ENCODE measurements at places on chromosomes 13 and 19.

DNA sequence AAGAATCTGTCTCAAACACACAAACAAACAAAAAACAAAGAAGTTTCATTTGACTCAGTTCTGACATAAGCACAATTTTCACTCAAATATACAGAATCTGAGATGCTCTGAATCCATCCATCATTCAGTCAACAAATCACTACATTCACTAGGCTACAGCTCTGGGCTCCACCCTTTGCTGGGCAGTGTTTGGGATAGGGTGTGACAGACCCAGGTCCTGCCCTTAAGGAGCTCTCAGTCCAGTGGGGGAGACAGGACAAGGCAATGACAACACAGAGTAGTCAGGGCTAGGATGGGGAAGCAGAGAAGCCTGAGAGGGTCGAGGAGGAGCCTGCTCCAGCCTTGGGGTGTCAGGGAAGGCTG, 45.3 kb downstream of the SPTBN4 start:
- DNase-seq = no peak

DNA sequence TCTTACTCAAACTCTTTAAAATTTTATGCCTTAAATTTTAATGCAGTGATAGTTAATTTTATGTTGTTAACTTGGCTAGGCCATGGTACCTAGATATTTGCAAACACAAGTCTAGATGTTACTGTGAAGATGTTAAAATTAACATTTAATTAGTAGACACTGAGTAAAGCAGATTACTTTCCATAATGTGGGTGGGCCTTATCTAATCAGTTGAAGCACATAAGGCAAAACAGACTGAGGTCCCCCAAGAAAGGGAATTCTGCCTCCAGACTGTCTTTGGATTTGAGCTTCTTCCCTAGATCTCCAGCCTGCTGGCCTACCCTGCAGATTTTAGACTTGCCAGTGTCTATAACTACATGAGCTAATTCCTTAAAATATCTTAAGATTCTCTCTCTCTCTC, 294.0 kb downstream of the ENOX1 start:
- DNase-seq = no peak

- no peak for DNase-seq
These were observed 61.5 kb downstream of the GJA3 start for GRCh38 chr13:20099319-20099718.

DNA sequence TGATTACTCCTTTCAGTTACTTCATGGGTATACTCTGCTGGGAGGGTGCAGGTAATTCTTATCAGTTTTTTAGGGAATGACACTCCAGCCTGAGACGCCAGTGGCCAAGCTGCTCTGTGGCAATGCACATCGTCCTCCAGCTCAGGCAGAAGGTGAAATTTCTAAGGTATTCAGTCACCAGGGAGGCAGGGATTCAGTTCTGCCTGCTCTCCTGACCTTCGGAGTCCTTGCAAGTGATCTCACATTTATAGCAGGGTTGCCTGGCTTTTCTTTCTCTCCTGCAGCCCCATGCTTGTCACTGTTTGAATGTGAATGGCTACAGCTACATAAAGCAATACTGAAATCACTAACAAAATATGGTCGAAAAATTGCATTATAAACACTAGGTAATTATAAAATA, 1447.5 kb downstream of the EFNB2 start:
- DNase-seq = no peak

DNA sequence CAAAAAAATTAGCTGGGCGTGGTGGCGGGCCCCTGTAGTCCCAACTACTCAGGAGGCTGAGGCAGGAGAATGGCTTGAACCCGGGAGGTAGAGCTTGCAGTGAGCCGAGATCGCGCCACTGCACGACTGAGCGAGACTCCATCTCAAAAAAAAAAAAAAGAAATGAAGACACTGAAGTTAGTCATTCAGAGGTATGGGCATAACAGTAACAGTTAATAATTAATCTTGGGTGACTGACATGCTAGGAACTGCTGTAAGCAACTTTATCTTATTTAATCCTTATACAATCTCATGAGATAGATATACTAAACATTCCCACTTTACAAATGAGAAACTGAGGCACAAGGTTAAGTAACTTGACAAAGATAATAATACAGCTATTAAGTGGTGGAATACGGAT, 4.9 kb downstream of the SKA3 start:
- no peak for DNase-seq

GRCh38 chr13:21434588-21434987, 24.5 kb downstream of the ZDHHC20 start:
- no peak for DNase-seq

DNA sequence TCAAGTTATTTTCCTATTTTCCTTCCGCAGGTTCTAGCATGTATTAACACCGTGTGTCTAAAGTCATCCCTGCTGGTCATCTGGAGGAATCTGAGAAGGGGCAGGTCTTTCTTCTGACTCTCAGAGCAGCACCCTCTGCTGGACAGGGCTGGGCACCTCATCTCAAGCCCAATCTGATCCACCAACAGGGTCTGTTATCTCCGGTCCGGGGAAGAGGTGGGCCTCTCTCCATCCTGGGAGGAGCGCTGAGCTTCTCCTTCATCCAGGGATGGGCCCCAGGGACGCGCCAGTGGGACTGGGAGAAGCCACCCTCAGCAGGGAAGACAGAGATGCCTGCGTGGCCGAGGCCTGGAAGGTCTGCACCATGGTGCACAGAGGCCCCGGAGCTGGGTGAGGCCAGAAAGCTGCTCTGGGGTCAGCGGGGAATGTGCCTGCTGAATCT, 26.0 kb upstream of the ZNF331 start:
- peak; percentile 25 for DNase-seq

DNA sequence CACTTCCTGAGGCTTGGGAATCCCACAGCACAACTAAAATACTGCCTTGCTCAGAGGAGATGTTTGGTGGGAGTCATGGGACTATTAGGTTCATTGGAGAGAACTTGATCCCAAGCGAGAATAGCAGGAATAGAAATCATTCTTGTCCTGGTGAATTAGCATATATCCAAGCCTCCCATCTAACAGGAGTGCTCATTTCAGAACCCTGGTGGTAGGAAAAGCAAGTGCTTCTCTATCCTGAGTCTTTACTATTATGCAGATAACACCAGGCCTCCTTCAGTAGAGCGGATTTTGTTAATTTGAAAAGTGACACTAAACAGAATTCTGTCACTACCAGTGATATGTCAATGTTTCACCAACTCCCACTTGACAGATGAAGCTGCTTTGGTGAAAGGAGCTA, 199.5 kb downstream of the ATP8A2 start:
- DNase-seq = no peak

GRCh38 chr19:47047763-47048405, 540 bp downstream of the TMEM160 start:
- peak; percentile 44 for DNase-seq

- DNase-seq = no peak
These were observed 9.3 kb upstream of the GTF3A start for GRCh38 chr13:27415116-27415515.

DNA sequence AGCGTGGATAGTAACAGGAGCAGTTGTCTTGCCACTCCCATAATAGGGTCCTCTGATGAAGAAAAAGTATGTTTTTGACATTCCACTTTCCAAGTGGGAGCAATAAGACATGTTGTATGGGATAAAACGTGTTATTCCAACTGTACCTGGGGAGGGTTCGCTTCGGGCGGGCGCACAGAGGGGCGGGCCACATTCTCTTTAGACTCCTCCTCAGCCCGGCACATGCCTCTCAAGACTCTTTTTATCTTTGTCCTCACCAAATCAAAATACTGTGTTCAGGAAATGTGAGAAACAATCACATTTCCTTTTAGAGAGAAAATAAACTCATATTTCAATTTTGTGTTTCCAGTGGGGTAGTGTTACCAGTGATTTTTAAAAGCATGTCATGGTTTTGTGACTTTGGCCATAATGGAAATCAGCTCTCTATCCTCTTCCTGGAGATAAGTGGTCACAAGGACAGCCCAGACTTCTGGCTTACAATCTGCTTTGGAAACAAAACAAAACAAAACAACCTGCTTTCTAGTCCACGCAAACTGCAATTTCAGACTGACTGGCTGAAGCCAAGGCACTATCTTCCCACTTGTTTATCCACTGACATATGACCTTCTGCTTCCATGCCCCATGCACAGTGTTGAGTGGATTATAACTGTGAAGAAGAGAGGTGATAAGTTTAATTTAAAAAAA, 276.1 kb downstream of the NALCN start:
- no peak for DNase-seq

GRCh38 chr19:2962018-2962670, 15.2 kb upstream of the TLE6 start:
- DNase-seq = peak; percentile 34

GRCh38 chr13:109858319-109858718, 71.9 kb upstream of the IRS2 start:
- no peak for DNase-seq

DNA sequence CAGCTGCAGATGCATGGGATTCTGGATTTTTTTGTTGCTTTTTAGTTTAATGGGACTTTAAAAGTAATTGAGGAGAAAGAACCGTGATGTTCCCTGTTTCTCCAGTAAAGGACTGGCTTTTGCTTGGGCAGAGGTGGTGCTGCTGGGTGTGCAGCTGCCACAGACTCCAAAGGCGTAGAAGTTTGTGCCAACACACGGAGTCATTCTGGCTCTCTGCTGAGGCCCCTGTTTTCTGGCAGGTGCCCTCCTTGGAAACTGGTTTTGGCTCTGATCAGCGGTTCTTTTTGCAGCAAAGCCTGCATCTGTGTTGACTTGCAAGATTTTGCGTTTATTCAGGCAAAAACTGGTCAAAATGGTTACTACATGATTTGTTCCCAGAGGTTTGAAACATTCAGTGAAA, 16.0 kb upstream of the QTRT1 start:
- no peak for DNase-seq

DNA sequence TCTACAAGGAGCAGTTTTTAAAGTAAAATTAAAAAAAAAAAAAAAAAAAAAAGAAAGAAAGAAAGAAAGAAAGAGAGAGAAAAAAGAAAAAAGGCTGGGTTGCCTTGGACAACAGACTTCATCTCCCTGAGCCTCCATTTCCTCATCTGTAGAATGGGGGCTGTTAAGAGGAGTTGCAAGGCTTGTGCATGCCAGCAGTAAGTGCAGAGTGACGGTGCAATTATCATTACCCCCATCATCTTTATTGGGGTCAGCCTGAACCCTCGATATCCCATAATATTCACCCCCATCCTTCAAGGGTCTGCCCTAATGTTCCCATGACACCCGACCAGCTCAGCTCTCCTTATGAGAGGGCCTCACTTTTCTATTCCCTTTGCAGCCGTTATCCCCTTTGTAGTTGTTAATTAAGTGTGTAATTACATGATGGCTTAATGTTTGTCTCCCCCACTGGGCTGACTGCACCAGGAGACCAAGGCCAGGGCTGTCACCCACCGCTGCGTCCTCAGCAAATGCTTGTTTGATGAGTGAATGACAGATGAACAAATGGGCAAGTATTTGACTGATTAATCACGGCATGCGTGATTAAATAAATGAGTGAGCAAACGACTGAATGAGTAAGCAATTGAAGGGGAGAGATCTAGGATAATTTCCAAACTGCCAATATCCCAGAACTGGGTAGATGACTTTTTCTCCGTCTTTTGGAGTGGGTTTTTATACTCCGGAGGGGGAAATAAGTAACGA, 10.1 kb downstream of the FOSB start:
- no peak for DNase-seq
